HS-5 (cell line): ENCODE measurements at places on chromosomes 5 and 9.

DNA sequence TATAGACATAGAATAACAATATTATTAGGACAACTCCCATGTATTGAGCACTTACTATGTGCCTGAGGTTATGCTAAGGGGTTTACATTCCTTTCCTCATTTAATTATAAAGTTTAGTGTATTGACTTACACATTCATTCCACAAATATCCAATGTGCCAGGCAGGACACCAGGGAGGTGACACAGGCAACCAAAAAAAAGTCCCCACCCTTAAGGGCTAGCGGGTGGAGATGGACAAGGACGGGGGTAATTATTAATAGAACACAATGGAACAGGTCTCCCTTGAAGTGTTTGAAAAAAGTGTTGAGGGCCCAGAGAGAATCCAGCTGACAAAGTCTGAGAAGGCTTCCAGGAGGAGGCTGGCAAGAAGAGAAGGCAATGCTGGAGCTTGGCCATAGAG, 5.7 kb downstream of the TBC1D2 start:
- DNase-seq = no peak

GRCh38 chr9:116592970-116593369, 94.1 kb upstream of the TRIM32 start:
- DNase-seq = no peak

DNA sequence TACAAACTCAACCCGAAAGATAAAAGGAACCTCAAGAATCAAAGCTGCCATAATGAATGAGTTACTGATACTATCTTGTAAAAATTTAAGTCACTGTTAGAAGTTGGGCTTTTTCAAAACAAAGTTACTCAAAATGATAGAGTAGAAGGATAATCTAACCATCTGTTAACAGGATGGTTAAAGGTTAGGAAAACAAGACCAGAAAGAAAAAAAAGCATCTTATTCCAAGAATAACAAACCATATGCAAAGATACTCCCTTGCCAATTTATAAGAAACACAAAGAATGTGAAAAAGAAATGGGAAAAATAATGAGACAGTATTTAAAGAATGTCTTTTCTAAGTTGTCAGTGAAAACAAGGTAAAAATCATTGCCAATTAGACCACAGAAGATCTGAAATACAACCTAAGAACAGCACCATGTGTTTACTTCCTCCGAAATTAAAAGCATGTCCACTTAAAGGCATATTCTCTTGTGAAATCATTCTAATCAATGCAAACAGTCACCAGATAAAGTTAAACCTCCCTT, 51.2 kb downstream of the STRBP start:
- DNase-seq = no peak

- no peak for DNase-seq
Observed at GRCh38 chr5:78730300-78731094, 81.9 kb upstream of the LHFPL2 start.

DNA sequence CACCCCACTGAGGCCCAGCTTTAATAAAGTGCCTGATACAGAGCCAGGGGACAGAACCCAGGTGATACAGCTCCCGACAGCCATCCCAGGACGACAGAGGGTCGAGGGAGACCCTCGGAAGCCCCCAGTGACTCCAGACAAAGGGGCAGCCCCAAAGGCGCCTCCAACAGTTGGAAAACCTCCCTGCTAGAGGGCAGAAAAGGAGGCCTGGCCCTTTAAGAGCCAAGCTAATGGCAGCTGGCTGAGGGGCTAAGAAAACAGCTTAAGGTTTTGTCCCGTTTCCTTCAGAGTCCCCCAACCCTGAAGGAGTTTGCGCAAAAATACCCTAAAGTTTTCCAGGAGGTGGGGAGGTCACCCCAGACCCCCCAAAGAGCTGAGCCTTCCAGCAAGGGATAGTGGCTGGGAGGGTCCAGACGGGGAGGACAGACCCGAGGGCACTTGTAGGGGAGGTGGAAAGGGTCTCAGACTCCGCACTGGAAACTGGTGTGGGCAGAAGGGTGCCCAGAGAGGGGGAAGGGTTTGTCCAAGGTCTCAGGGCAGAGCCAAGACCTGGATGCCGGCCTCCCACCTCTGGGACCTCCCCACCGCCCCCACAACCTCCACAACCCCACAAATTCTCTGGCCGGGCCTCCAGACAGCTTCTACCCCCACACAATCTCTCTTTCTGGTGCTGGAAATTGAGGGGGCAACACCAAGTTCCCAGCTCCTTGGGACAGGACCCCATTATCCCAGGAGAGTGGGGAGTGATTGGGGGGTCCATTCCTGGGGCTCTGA, 8.2 kb upstream of the AK1 start:
- no peak for DNase-seq

DNA sequence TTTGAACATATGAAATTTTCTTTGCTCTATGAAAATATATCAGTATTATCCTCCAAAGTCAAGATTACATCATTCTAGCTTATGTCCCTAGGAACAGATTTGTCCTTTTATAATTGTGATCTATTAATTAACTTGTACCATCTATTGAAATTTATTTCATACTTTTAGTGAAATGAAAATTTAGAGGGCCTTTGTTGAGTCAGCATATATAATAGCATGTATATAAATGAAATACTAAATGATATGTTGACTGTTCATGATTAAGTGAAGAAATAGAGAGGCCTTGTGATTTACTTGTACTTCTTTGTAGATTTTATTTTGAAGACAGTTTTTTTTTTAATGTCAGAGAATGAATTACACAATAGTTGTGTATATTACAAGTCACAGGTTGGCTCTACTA, 86.4 kb downstream of the PARP8 start:
- no peak for DNase-seq

DNA sequence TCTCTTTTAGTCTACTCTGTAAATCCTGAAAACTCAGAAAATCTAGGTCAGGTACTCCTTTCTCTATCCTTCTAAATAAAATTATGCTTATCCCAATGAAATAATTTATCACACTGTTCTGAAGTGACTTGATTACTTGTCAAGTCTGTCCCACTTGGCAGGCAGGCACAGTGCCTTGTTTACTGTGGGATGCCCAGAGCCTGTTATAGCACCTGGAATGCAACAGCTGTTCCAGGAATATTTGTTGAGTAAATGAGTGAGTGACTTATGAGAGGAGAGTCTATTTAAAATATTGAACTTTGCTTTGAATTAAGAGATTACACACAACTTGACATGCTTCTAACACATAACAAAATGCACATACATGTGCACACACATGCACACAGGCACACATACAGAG, 130.0 kb downstream of the MPDZ start:
- no peak for DNase-seq

DNA sequence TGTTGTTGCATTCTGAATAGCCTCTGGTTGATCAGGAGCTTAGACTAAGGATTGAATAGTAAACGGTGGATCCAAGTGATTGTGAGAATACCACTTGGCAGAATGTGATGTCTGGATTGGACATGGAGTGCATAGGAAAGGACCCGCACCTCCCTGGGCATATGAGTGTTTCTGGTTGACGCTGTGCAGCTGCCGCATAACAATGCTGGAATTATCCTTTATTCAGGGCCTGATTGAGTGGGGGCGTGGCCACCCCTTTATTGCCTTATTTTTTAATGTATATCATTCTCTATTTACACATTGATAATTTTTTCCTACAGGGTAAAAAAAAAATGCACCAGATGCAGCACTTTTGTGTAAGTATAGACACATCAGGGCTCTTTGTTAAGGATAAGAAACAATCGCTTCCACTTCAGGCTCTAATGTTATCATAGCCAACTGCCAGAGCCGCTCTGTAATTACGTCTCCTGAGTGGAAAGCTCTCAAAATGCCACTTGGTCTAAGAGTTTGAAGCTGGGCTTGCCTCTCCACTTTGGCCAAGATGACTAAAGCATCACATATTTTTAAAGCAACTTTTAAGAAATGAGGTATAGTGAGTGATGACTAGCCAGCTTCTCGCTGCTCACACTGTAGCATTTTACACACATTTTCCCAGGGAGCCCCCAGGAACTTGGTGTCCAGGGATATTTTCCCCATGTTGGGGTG, 5.7 kb downstream of the FGD3 start:
- no peak for DNase-seq

- DNase-seq = peak; percentile 38
Observed at GRCh38 chr5:137737349-137738131, 1.7 kb upstream of the KLHL3 start.

DNA sequence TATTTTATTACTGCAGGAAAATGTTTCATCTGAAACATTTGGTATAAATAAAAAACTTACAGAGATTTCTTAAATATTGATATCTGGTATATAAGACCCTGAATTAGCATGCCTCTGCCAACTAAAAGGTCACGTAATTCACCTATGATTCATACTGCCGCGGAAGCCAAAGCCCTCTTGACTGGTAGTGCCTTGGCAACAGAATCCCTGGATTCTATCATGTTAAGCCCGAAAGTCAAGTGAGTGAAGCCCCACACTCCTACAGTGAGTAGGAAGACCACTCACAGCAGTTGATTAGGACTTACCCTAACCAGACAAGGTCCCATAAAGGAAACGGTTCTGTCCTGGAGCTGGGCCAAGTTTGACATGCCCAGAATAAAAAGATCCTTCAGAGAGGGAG, 175.6 kb upstream of the NREP start:
- DNase-seq = no peak

- DNase-seq = no peak
Observed at GRCh38 chr9:119639287-119639955, 270.2 kb upstream of the BRINP1 start.

DNA sequence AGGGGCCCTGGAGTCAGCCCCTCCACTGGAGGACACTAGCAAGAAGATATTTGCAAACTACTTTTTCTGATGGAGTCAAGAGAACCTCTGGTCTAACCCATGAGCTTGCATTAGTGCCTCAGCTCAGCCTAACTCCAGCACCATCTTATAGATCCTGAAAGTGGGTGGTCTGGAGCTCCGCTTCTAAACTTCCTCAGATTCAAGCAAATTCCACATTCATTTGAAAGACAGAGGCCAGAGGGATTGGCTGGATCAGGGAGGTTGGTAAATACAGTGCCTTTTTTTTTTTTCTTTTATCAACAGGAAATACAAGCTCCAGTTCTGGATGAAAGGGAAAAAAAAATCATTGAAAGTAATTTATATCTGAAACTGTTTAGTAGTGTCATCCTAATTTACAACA, 99.9 kb downstream of the ENC1 start:
- no peak for DNase-seq

- DNase-seq = no peak
Observed at GRCh38 chr9:131238402-131239021, 37.8 kb downstream of the FAM78A start.

GRCh38 chr9:2761424-2761823, 44.1 kb downstream of the KCNV2 start:
- DNase-seq = no peak

GRCh38 chr5:134088291-134088690, 26.2 kb upstream of the TCF7 start:
- no peak for DNase-seq

GRCh38 chr5:95440825-95441224, 49.7 kb downstream of the FAM81B start:
- DNase-seq = no peak

GRCh38 chr9:125761676-125762450, 14.7 kb downstream of the PBX3 start:
- DNase-seq = no peak

DNA sequence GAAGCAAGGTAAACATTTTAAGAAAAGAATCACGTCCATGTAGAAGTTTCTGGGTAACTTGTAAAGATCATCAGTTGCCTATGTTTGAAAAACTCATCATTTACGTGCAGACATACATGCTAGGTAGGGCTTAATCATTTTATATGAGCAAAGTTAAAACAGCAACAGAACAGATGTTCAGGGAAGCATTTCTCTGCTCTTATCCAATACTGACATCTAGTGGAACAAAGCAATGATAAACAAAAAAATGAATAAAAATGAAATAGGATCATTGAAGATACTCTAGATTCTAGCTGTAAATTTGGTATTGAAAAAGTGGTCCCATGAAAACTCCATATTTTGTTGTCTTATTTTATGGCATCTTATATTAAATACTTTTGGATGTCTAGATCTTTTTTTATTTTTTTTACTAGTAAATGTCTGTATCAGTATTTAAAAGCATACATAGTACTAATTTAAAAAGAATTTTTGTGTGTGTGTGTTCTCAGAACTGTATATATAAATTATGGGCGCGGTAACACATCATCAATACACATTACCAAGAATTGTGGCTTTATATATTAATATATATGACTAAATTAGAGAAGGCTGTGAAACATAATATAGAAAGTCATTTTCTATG, 1050.2 kb downstream of the CDH12 start:
- no peak for DNase-seq

- DNase-seq = no peak
Observed at GRCh38 chr5:172178301-172178987, 9.6 kb downstream of the STK10 start.

DNA sequence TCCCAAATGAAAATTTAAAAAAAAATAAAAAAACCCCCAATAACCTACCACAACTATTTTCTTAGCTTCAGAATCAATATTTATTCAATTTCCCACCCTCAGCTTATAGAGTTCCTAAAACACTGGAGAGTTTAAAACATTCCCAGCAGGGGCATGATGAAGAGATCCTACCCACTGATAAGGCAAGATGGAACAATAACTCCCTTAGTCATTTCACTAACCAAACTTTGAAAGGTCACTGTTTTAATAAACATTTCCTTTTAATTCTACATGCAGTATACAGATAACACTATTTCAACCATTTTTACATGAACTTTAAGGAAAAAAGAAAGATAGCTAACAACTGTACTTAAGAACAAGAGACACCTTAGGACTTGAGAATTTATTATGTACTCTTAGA, 34.9 kb upstream of the ACOT12 start:
- no peak for DNase-seq

DNA sequence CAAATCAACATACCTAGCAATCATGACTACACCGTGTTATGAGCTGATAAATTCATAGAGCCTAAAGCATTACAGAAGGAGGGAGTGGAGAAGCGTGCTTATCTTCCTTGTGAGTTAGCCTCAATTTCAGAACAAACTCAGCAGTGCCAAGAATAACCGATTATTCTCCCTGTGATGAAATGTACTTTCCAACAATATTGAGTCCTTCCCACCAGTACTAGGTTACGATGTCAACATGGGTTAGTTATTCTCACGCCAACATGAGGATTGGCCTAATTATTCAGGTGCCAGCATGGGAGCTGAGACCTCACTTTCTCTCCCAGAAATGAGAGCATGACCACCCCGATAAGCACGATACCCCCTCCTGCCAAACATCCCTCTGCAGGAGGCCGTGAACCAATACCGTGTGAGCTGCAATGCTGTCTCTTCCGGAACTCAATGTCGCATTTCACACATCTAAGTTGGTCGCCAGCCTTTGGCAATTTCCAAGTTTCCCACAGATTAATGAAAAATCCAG, 193.7 kb downstream of the ENC1 start:
- DNase-seq = no peak

- DNase-seq = no peak
Observed at GRCh38 chr5:163475411-163475810, 15.0 kb downstream of the HMMR start.

DNA sequence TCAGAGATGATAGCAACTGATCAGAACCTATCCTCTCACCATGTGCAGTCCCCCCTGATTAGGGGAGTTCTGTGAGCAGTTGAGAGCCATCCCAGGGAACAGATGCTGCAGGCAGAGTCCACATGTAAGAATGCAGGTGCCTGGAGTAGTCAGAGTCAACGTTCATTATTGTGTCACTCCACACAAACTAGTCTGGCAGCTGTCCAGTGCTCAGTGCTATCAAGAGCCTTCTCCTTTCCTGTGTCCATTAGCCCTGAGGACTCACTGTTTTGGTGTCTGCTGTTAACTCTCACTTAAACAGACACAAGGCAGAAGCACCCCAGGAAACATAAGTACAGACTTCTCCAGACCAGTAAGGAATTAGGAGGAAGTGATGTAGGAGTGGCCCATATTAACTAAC, 2.5 kb downstream of the SH3TC2 start:
- no peak for DNase-seq
